Uterus (tissue), 4 donors: ENCODE measurements at places on chromosomes 3 and 15. TPM values are rescaled to one million over a fixed set of nuclear protein-coding genes. Genes with fewer than 3 reads are reported as not detected.

DNA sequence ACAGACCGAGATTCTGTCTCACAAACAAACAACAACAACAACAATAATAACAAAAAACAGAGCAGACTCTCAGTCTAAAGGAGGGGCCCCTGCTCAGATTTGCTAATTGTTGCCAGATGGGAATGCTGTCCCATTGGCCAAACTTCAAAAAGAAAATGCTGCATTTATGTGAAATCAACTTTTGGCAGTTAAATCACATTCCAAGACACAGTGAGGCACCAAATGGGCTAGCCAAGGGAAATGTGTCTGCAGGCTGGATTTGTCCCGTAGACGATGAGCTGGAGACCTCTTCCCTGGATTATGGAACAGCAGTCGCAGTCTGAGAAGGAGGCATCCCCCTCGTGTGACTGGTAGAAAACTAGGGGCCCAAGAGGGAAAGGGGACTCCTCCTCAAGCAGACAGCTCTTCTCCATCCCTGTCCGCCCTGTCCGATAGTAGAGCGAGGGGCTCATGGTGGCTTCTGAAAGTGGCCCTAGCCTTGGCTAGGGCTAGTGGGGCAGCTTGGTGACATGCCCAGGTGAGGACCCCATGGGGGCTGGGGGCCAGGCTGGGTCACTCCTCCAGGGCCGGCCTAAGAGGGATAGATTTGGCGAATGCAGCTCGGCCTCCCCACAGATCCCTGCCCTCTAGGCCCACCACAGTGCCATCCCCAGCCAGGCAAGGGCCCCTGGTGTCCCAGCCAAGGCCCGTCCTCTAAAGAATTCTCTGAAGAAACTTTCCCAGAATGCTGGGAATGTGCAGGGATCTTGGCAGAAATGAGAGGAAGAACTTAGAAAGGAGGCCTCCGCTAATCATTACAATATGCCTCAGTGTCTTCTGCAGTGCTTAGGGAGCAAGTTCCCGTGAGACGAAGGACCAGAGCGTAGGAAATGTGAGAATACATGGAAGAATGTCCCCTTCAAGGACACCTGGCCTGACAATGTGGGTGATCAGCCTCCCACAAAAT lies 2.0 kb downstream of the SLC22A14 start:
- H3K4me3 ChIP-seq: no peak overlapping the region
- no peak for DNase-seq
- H3K27me3 ChIP-seq: no peaks in the 10 kb centered on the region
- H3K36me3 ChIP-seq: no peaks in the 10 kb centered on the region
- no peaks in the 10 kb centered on the region for H3K4me1 ChIP-seq

The RTP3 gene
- not detected for total RNA-seq

- no peaks in the 10 kb centered on the region for H3K4me1 ChIP-seq
- H3K4me3 ChIP-seq: no peak overlapping the region
- no peaks in the 10 kb centered on the region for H3K27me3 ChIP-seq
- no peak for DNase-seq
Measured at GRCh38 chr3:180409883-180410282, 192.1 kb upstream of the TTC14 start.

DNA sequence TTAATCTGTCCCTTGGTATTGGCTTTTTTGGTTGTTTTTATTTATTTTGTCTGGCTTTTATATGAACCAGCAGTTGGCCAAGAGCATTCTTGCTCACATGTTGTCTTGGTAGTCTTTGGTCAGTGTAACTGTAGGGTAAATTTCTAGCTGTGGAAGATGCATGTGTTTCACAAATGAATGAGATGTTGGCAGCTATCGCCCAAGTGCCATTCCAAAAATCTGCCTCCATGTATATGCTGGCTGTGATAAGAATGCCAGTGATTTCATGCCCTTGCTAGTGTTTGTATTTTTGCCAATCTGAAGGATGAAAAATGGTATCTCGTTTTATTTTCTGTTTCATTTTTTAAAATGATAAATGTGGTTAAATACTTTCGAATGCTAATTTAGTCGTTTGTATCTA lies 50.1 kb downstream of the TLNRD1 start:
- H3K4me1 ChIP-seq: no peaks in the 10 kb centered on the region
- H3K4me3 ChIP-seq: no peak overlapping the region

The CDAN1 gene
- total RNA-seq: 19.5 TPM

The DHFR2 gene
- 1.5 TPM for total RNA-seq

DNA sequence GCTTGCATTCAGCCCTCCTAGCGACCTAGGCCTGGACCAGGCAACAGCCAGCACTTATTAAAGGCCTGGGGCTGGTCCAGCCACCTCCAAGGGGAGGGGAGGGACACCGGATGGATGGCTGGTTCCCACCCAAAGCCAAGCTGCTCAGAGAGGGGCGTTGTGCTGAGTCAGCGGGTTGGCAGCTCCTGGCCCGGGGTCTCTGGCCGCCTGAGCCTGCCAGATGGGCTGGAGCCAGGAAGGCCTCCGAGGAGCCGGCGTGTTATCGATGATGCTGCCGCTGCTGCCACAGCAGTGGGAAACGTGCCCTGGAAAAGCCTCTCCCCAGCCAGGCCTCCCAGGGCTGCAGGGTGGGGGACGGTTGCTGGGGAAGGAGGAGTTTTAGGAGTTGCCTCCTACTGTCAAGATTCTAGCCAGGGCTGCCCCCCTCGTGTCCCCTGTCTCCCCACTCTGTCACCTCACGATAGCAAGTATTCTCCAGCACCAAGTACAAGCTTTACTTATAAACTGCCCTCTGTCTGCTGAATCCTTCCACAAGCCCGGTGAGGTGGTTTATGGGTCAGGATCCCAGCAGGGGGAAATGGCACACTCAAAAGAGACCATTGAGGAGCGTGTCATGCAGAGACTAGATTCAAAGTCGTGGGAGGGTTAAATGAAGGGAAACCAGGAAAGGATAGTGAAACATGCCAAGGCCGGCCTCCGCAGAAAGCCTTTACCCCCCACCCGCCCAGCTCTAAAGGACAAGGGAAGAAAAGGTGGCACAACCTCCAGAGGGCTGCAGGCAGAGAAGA lies 43.2 kb upstream of the TSEN2 start:
- H3K27ac ChIP-seq: no peak overlapping the region
- H3K4me1 ChIP-seq: peaks cover 7% of the 10 kb centered on the region
- no peaks in the 10 kb centered on the region for H3K27me3 ChIP-seq
- no peak overlapping the region for H3K4me3 ChIP-seq
- DNase-seq: peak; percentile 38

The PRR20G gene
- total RNA-seq: not detected

- DNase-seq: no peak
- H3K27me3 ChIP-seq: no peaks in the 10 kb centered on the region
- no peak overlapping the region for H3K4me3 ChIP-seq
- H3K36me3 ChIP-seq: no peaks in the 10 kb centered on the region
- no peak overlapping the region for H3K27ac ChIP-seq
Measured at GRCh38 chr3:47227678-47228077, 54.9 kb downstream of the KIF9 start.

GRCh38 chr3:86923071-86923491 lies 67.9 kb downstream of the VGLL3 start:
- H3K36me3 ChIP-seq: no peaks in the 10 kb centered on the region
- no peaks in the 10 kb centered on the region for H3K4me1 ChIP-seq
- no peaks in the 10 kb centered on the region for H3K27me3 ChIP-seq
- H3K4me3 ChIP-seq: no peak overlapping the region
- no peak overlapping the region for H3K27ac ChIP-seq

The SLC2A2 gene
- total RNA-seq: not detected

DNA sequence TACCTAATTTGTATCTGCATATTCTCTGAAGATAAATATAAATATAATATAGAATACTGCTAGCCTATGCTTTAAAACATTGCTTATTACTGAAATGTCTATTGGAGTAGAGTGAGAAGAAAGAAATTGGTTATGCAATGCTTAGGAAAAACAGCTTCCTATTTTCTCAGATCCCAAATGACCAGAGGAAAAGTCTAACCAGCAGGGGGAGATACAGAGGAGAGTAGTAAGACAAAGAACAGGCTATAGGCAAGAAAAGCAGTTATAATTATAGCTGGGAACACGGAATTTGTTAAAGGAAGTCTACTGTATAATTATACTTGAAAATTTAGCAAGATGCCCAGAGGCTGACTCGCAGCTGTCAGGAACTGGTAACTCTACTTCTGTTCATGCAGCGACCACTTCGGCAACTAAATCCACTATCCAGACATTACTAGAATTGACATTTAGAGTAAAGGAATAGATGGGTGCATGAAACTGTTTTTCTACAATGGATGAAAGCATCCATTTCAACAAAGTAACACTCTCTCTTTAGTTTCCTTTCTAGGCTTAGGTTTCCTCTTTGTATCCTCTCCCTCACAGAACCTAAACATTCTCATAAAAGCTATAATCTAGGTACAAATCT lies 97.2 kb downstream of the TBC1D5 start:
- H3K36me3 ChIP-seq: no peaks in the 10 kb centered on the region
- no peak overlapping the region for H3K27ac ChIP-seq
- H3K4me3 ChIP-seq: no peak overlapping the region
- peak; percentile 17 for DNase-seq
- H3K4me1 ChIP-seq: peaks cover 2% of the 10 kb centered on the region

The HRH1 gene
- total RNA-seq: 16.3 TPM

DNA sequence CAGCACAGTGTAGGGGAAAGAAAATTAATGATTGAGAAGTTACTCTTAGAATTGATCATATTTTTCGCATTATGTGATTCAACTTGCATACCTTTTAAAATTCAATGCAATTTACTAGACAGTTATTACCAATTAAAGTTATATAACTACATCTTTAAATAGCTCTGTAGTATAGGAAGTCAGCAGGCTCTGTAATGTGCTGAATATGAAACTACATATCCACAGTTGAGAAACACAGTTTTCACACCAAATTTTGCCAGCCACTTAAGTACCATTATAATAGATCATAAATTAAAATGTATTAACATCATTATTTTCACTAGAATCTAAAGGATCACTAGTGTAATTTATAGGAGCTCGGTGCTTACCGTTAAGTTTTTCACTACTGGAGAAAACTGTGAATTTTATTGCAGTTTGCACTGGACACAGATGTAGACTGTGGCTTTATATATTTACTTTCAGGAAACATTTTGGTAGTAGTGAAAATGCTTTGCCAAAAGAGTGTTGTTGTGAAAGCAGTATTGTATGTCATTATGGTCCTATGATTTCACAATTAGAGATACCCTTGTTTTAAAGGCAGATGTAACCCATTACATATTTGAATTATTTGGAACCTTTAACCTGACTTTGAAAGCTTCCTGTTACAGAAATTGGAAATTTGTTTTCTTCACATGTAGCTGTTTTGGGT lies 113.6 kb downstream of the PLCL2 start:
- no peak overlapping the region for H3K4me3 ChIP-seq
- no peak for DNase-seq
- no peak overlapping the region for H3K27ac ChIP-seq
- no peaks in the 10 kb centered on the region for H3K4me1 ChIP-seq
- H3K27me3 ChIP-seq: no peaks in the 10 kb centered on the region

DNA sequence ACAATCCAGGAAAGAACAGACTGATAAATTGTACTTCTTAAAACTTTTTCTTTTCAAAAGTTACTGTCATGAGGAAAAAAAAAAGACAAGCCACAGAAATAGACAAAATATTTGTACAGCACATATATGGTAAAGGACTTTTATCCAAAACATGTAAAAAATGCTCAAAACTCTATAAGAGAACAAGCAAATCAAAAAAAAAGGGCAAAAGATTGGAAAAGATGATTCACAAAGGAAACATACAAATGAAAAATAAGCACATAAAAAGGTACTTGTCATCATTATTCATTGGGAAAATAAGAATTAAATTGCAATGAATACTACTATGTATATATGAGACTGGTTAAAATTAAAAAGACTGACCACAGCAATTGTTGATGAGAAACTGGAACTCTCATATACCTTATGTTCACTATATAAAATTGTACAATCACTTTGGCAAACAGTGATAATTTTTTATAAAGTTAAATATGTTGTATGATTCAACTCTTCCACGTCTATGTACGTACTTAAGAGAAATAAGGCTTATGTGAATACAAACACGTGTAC lies 39.7 kb downstream of the DIPK2A start:
- no peak overlapping the region for H3K4me3 ChIP-seq
- H3K36me3 ChIP-seq: no peaks in the 10 kb centered on the region
- H3K27ac ChIP-seq: no peak overlapping the region
- no peak for DNase-seq
- no peaks in the 10 kb centered on the region for H3K4me1 ChIP-seq

DNA sequence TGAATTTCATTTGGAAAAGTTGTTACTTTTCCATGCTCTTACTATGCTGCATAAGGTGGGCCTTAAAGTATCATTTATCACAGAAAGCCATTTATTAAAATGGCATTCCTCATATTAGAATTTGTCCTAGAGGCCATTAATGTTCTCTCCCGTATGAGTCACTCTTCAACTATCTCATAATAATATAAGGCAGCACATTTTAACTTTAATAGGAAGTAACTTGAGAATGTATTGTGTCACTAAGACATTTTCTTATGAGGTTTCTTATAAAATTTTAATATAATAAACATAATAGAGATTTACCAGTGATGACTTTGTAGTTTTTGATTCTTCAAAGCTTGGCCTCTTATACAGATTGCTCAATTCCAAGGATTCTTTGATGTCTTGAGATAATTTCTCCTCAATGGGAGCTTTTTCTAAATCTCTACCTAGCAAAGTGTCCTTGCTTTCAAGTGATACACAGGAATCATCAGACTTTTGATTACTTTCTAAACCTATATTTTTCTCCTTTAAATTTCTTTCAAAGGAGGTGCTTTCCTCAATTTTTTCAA lies 74.7 kb downstream of the ZBBX start:
- no peaks in the 10 kb centered on the region for H3K27me3 ChIP-seq
- no peaks in the 10 kb centered on the region for H3K36me3 ChIP-seq
- H3K4me3 ChIP-seq: no peak overlapping the region

The TMEM40 gene
- total RNA-seq: not detected

DNA sequence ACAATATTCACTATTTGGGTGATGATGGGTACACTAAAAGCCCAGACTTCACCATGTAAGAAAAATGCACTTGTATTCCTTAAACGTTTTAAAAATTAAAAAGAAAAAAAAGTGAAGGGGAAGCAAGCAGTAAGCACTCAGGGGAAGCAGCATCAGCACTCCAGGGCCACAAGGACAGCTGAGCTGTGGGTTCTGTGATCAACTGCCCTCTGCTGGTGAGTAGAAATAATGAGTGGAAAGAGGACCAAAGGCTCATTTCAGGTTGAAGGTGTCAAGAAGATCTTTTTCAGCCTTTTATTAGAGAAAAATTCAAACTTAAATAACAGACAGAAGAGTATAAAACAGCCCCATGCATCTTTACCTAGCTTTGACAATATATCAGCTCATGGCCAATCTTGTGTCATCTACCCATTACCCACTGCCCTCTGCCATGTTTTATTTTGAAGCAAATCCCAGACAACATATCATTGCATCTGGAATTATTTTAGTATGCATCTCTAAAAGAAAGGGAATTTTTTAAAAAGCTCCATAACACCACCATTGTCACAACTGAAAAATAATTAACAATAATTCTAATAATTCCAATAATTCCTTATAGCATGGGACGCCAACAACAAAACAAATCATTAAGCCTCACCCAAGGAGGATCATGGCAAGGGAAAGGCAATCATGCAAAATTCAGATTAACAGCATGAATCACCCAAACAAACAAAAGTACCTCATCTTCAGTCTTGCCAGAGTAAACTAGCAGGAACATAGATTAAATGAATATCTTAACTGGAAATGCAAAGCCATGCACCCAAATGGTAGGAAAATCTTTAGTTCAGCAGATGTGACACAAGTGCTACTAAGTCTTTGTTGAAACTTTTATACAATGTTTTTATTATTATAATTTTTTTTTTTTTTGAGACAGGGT lies 42.5 kb downstream of the TAMM41 start:
- no peaks in the 10 kb centered on the region for H3K27me3 ChIP-seq
- H3K4me1 ChIP-seq: no peaks in the 10 kb centered on the region
- DNase-seq: no peak
- no peak overlapping the region for H3K4me3 ChIP-seq
- H3K36me3 ChIP-seq: no peaks in the 10 kb centered on the region
- H3K27ac ChIP-seq: no peak overlapping the region

The QTRT2 gene
- 54.5 TPM for total RNA-seq
